ENCODE measurements at places on chromosomes 13 and 19.

DNA sequence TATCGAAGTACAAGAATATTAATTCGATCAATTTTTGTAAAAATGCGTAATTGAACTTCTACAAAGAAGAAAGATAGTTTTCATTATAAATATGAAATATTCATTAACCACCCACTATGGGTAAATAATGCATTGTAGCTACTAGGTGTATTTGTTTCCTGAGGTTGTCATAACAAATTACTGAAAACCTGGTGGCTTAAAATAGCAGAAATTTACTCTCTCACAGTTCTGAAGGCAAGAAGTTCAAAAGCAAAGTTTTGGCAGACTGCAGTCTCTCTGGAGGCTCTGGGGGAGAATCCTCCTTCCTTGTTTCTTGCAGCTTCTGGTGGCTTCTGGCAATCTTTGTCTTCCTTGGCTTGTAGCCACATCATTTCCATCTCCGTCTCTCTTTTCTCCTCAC is 99.2 kb upstream of the MIR17HG start:
- DNase-seq: no peak

DNA sequence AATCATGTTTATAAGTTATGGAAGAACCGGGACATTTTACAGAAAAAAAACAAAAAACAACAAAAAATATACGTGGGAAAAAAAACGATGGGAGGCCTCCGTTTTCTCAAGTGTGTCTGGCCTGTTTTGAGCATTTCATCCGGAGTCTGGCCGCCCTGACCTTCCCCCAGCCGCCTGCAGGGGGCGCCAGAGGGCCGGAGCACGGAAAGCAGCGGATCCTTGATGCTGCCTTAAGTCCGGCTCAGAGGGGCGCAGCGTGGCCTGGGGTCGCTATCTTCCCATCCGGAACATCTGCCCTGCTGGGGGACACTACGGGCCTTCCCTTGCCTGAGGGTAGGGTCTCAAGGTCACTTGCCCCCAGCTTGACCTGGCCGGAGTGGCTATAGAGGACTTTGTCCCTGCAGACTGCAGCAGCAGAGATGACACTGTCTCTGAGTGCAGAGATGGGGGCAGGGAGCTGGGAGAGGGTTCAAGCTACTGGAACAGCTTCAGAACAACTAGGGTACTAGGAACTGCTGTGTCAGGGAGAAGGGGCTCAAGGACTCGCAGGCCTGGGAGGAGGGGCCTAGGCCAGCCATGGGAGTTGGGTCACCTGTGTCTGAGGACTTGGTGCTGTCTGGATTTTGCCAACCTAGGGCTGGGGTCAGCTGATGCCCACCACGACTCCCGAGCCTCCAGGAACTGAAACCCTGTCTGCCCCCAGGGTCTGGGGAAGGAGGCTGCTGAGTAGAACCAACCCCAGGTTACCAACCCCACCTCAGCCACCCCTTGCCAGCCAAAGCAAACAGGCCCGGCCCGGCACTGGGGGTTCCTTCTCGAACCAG is 1.8 kb upstream of the APOE start:
- no peak for DNase-seq

DNA sequence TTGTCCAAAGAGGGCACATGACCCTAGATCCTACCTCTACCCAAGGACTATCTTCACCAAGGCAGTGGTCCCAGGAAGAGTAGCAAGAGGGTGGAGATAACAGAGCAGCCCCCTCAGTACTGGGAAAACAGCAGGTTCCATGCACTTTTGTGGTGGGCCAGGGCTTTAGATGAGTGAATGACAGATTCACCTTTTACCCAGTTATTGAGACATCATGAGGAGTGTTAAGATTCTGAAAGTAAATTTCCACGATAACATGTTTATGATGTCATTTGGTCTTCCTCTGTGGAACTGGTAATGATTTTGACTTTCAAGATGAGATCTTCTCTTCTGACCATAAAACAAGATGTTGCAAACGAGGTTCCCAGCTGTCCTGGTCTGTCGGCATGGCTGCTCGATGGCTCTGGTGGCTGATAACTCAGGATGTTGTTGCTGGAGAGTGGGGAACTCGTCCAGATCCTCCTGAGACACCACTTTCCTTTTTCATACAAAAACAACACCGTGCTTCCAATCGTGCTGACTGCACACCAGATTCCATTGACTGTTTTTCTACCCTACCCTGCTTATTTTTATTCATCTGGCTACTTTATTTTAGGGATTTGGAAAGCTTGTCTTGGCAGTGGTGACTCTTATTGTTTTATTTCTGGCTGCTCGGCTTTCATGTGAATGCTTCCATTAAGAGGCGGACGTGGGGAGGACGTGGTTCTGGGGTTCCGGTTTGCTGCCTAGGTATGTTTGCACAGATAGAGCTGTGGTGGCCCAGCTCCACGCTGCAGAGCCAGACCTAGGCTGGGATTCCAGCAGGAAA is 88.5 kb downstream of the LRCH1 start:
- no peak for DNase-seq

DNA sequence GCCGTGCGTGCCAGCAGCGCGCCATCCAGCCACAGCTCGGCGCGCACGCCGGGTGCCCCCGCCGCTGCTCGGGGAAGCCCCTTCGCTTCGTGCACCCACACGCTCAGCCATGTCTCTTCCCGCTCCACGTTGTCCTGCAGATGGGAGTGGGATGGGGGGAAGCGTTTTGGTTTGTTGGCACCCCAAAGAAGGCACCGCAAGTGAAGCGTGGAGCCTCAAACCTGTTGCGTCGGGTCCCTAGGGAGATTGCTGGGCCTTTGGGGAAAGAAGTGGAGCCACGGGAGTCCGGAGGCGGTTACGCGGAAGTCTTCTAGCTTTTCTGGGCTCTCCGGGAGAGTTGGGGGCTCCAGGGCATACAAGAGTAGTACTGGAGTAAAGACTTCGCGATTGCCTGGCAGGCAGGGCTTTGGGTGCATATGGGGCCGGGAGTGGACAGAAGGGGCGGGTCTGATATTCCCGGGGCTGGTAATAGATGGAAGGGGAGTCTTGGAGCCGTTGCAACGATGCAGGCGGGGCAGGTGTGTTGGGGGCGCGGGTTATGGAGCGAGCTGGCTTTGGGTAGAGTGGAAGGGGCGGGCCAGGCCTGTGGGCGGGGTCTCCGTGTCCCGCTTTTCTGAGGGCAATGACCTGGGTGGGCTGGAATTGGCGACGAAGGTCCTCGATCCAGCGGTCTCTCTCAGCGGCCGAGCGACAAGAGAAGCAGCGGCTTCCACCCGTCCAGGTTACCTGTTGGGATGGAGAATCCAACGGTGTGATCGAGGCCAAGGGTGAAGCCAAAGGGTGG is 6.5 kb downstream of the RASAL3 start:
- no peak for DNase-seq

- no peak for DNase-seq
Measured at GRCh38 chr13:99857738-99858137, 113.8 kb downstream of the ZIC5 start.

DNA sequence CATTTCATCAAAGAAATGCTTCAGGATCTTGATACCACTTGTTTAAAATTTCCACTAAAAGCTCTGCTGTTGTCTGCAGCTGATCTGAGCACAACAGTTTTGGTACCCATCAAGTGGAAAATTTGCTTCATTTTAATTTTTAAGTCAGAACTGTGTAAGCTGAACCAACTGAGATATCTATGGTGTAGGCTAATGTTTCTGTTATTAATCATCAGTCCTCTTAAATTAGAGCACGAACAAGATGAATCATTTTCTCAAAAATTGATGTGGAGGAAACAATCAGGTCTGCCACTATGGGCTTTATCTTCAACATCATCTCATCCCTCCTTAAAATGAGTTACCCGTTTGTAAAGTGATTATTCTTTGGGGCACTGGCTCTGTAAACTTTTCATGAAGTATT is 221.5 kb upstream of the NBEA start:
- DNase-seq: no peak
